ENCODE measurements at places on chromosomes 6 and 20.

DNA sequence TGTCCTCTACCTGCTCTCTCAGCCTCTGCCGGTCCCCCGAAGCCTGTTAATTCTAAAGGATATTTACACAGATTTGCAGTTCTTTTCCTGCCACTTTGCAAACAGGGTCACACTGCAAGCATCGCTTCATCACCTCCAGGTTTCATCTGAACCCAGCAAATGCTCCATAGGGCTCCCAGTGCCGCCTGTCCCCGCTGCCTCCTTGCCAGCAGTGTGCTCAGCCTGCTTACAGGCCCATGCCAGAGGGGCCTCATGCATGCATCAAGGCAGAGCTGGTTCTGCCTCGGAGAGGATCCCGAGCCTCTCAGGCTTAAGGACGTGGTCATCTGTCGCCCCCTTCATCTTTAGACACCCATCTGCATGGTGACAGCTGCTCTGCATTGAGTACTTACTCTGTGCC, 10.5 kb downstream of the SIRPA start:
- no peak for DNase-seq

GRCh38 chr20:53413186-53413631, 180.4 kb downstream of the ZNF217 start:
- DNase-seq, result no peak

DNA sequence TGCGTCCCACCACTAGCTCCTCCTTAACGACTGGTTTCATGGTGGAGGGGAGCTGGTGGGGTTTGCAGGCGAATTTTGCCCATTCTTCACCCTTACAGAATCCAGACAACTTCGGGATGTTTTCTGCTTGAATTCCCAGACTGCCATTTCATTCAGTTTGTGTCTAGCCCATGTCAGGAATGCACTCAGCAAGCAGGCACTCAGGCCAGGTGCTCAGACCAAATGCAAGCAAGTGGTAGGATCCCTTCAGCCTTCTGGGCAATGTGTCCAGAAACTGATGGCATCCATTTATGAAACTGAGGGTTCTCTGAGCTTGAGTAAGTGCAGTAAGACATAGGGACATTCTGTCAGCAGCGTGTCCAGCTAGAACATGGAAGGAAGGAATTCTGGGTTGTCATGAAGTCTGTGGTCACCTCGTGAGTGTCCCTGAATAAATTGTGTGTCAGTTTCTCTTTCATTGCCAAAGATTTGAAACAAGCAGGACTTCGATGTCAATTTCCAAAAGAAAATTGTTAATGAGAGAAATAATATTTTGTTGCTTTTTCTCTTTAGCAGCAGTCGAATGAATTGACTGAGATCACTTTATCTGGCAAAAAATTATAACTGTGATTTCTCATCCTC, 21.8 kb upstream of the DACT2 start:
- DNase-seq, result no peak

- no peak for DNase-seq
These were observed 79.2 kb downstream of the CHD6 start for GRCh38 chr20:41538810-41539596.

Data from AG04449 (cell line).